ENCODE measurements at places on chromosomes 12 and 14.

- DNase-seq, result no peak
These were observed 9.6 kb downstream of the FAIM2 start for GRCh38 chr12:49893753-49894750.

- DNase-seq, result no peak
These were observed 3.7 kb upstream of the CLBA1 start for GRCh38 chr14:104981699-104982541.

DNA sequence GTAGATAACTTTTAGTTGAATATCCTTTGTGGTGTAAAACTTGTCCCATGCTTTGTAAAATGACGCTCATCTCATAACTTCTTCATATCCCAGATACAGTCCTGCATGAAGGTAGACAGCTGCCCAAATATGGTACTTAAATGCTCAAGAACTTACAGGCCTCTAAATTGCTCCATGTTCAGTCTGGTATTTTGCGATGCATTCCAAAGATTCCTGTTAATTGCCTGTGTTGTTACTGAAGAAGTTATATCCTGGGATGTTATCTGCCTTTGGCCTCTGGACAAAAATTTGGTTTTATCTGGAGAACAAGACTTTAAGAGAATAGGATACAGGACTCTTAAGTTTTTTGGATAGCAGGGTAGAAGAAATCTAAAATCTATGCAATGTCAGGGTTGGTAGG lies 473.0 kb downstream of the PCNX1 start:
- DNase-seq, result no peak

- DNase-seq, result no peak
These were observed 24.8 kb downstream of the ATF7 start for GRCh38 chr12:53601296-53601847.

DNA sequence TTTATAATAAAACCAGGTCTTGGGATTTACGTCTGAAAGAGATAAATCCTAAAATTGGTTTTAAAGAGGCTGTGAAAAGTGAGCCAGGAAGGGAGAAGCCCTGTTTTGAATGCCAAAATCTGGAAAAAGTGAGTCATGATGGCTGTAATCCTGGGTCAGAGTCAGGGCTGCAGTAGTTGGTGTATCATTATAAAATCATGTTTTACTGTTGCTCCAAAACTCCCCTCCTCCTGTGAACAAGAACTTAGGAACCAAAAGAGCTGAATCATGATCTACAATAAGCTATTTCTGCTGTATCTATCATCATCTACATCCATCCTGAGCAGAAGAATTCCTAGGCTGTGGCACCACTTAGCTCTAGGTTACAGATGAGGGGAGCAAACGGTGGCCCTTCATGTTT lies 79.3 kb downstream of the LMO3 start:
- peak; percentile 48 for DNase-seq

GRCh38 chr14:103581954-103582703 lies 19.4 kb downstream of the COA8 start:
- DNase-seq, result no peak

- DNase-seq, result no peak
These were observed 159.4 kb downstream of the SLC5A8 start for GRCh38 chr12:101050631-101051030.

DNA sequence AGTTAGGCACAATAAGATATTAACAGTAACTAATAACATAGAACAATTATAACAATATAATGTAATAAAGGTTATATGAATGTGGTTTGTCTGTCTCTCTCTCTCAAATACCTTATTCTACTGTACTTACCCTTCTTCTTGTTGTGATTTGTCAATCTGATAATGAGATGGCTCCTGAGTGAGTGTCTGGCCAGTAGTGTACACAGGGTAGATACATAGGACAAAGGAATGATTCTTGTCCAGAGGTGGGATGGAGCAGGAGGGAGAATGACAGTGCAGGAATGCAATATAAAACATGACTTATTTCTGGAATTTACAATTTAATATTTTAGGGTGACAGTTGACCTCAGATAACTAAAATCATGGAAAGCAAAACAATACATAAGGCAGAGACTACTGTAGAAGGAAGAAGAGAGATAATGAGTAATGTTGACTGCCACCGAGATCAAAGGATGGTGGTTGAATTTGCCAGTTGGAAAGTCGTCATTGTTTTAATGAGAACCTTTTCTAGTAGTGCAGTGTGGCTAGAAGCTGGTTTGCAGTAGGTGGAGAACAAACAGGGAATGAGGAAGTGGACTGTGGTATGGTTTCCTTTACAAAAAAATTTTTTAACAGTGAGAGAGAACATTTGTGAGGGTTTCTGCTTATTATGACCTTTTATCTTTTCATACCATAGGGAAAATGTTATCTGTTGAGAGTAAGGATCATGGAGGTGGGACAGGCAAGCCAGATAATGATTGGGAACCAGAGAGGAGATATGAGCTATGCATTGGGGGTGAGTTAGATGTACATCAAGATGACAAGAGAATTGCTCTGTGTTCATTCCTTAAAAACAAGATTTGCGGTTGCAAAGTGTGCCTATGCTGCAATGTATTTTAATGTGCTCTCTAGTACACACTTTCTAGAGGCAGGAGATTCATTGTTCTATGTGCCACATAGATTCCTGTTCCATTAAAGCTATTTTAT lies 458.3 kb downstream of the BTG1 start:
- no peak for DNase-seq

DNA sequence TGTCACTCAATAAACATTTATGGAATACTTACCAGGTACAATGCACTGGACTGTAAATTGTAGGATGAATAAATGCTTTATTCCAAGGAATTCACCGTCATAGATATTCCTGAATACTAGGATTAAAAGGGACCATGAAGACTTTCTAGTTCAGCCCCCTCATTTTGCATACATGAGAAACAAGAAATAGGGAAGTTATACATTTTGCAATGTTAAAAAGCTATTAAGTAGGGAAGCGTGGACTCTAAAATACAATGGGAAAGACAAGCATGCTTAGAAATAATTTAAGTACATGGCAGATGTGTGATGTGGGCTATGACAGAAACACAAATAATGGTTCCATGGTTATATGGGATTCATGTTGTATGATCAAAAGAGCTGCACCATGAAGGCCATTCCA lies 89.4 kb upstream of the SYT10 start:
- no peak for DNase-seq

DNA sequence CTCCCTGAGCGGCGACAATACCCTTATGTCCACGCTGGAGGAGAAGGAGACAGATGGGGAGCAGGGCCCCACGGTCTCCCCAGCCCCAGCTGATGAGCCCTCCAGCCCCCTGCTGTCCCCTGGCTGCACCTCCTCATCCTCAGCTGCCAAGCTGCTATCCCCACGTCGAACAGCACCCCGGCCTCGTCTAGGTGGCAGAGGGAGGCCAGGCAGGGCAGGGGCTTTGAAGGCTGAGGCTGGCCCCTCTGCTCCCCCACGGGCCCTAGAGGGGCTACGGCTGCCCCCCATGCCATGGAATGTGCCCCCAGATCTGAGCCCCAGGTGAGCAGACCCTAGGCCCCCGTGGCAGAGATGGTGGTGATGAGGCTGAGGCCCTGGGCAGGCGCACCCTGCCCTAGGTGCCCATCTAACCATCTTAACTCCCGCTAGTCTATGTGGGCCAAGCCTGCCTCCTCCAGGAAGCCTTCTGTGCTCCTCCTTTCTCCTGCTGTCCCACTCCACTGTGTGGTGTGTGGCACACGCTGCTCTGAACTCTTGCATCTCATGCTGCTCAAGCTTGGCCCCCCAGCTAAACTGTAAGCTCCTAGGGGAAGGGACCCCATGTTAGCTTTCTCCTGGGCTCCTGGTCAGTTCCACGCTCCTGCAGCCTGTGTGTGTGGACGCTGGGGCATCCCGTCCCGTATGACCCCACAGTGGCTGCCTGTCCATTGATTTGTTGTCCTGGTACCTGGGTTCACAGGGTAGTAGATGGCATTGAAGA lies 12.1 kb downstream of the MCRS1 start:
- DNase-seq, result no peak

- no peak for DNase-seq
These were observed 41.9 kb downstream of the PAWR start for GRCh38 chr12:79648881-79649280.

DNA sequence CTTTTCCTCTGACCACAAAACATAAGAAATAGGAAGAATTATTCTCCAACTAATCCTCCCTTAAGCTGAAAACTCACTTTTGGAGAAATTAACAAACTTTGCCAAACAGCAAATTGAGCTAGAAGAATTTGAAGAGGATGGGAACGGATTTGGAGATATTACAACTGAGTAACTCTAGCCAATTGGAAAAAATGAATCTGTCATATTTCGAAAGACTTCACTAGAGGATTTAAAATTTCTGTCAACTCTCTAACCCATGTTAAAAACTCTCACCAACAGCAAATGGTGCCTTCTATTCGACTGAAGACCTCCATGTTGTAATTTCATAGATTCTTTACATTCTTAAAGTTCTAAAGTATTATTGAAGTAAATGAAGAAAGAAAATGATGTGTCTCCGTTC lies 414.2 kb downstream of the RMST start:
- DNase-seq, result no peak

GRCh38 chr14:22849212-22849819 lies 12.9 kb downstream of the MMP14 start:
- no peak for DNase-seq

DNA sequence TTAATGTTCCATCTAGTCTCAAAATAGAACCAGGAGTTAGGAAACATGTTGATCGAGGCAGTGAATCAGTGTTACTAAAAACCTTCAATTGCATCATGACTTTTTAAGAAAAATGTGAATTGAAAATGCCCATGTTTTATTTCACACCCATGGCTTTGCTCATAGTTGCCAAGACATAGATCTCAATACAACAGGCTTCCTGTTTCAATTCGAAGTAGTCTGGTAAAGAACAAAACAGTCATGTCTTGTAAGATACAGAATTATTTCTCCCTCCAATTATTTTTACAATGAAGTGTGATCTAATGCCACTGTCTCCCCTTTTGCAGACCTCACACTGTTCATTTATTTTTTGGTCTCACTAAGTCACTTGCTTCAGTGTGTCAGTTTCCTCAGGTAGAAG lies 44.6 kb upstream of the FAR2 start:
- no peak for DNase-seq

DNA sequence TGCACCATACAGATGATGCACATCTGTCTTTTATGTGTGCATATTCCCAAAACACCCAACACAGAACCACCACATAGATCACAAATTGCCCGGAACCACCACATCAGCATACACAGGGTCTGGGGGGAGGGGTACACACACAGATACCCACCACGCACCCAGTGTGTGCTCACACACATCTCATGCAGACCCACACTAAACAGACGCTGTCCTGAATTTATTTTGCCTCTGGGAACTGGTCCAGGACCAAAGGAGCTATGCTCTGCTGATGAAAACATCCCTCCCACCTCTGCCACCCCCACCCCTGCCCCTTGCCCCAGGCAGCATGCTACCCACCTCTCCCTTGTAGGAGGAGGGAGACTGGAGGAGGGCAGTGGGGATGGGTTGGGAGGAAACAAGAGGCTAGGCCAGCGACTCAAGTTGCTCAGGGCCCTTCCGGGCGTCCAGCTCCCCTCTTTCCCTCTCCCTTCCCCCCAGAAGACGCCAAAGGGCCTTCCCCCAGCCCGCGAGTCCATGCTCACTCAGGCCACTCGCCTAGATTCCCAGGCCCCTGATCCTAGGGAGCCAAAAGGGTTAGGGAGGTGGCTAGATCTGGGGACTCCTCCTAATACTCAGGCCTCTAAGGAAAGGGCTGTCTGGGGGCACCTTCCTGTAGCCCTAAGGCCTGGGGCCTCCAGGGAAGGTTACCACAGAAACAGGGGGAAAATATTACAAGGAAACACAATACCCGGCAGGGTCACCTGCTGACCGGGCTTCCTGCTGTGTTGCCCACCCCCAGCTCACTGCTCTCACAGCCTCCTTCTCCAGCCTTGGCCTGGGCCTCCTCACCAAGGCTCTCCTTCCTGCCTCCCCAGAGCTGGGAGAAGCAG lies 3.1 kb downstream of the HDAC7 start:
- no peak for DNase-seq

GRCh38 chr14:45083617-45083975 lies 320 bp upstream of the PRPF39 start:
- no peak for DNase-seq
